ENCODE measurements at places on chromosomes 12 and 14.

GRCh38 chr12:75525263-75525662 lies 13.9 kb upstream of the KRR1 start:
- DNase-seq, result no peak

GRCh38 chr12:21301-22189 lies 45.0 kb upstream of the IQSEC3 start:
- no peak for DNase-seq

DNA sequence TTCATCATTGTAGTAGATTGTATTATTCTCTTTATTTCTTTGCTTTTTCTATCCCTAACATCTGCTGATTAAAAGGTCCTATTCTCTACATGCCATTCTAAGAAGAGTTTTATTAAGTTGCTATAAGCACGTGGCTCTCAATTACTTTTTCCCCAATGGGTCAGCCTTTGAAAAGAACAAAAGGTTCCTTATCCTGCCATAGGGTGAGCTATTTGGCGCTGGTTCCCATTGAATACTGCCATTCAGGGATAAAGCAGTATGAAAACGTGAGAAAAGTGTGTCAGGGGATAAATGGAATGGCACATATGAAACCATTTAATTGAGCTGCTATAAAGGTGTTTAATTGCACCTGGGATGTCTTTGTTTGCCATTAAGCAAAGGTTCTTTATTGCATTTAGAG lies 80.9 kb downstream of the SYNE2 start:
- DNase-seq, result no peak

- no peak for DNase-seq
These were observed 114.1 kb downstream of the CCDC60 start for GRCh38 chr12:119448611-119449131.

- DNase-seq, result no peak
These were observed 234.9 kb downstream of the FLRT2 start for GRCh38 chr14:85764822-85765221.

DNA sequence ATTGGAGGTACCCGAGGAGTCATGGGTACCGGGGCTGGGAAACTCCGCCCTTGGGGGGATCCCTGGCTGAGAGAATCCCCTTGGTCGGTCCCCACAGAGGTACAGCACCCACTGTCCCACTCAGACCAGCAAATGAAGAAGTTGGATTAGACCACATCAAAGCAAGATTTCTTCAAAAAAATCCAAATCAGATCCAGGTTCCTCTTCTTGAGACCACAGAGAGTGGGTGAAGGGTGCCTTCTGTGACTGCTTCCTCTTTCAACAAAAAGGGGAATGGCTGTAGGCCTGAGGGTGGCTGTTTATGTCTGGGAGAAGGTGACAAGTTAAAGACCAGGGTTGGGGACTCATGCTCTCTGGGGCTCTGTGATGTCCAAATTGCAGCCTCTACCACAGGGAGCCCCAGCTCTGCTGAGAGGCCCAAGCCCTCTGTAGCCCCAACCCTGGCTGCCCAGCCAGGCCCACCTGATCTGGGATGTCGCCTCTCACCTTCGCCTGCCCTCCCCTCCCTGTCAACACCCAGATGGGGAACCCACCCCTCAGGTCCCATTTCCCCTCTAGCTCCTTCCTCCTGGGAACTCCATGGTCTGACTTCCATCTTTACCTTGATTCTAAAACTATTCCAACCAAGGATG lies 50.9 kb downstream of the ZFP36L1 start:
- no peak for DNase-seq

GRCh38 chr12:56631790-56632700 lies 1.9 kb upstream of the BAZ2A start:
- DNase-seq, result no peak

DNA sequence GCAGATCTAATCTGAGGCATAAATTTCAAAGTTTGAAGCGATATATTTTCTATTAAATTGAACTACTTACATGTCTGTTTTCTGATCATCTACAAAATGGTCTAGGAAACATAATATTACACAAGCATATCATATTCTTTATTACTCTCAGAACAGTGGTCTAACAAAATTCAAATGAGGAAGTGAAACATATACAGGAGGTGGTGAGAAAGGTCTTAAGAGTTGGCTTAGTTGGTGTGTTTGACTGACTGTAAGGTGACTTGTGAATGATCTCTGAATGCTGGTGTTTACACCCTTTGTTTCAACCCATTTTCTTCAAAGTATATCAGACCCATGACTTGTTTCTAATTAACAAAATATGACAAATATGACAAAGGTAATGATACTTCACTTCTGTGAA lies 1156.8 kb downstream of the SLC16A7 start:
- no peak for DNase-seq

DNA sequence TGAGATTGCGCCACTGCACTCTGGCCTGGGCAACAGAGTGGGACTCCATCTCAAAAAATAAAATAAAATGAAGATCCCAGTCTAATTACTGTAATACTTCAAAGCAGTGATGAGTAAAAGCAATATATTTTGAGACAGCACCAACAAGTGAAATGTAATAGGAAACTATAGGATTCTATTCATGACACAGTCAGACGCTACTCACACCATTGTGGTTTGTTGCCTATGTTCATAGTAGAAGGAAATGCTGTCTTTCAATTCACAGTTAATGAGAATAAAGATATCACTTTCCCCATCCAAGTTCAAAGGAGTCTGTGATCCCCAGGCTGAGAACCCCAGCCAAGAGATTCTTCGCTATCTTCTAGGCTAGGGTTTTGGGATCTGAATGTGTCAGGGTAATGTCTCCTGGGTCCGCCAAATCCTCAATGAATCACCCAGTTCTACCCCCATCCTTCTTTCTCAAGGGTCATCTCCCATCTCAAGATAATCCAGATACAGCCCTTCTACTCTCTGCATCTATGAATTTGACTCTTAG lies 16.6 kb upstream of the DTX1 start:
- DNase-seq, result no peak

DNA sequence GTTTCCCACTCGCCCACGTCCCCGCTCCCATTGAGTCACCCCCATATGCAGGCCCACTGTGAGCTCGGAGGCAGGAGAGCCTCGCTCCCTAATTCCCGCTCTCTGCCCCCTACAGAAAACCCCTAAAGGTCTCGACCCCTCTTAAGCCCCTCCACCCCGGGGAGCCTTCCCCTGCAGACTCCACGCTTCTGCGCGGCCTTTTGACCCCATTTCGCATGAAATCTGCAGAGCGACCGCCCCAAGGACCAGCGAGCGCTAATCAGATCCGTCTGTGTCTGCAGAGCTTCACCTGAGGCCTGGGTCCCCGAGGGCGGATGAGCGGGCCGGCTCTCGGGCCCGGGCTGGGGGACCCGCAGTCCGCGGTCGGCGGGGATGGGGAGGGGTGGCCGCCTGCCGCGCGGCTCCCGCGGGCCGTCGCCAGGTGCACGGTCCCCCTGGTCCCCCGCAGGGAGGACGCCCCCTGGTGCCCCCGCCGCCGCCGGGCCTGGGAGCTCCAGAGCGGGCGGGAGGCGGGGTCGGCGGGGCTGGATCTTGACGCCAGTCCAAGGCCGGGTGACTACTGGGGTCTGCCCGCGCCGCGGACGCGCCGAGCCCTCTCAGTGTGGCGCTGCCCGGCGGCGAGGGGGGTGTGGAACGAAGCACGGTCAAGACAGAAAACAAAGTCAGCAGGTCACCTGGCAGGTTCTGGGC lies 10.1 kb downstream of the BMP4 start:
- no peak for DNase-seq

GRCh38 chr12:77537663-77538062 lies 293.0 kb upstream of the NAV3 start:
- no peak for DNase-seq

- no peak for DNase-seq
These were observed 51.8 kb downstream of the GLT1D1 start for GRCh38 chr12:128905003-128905544.

DNA sequence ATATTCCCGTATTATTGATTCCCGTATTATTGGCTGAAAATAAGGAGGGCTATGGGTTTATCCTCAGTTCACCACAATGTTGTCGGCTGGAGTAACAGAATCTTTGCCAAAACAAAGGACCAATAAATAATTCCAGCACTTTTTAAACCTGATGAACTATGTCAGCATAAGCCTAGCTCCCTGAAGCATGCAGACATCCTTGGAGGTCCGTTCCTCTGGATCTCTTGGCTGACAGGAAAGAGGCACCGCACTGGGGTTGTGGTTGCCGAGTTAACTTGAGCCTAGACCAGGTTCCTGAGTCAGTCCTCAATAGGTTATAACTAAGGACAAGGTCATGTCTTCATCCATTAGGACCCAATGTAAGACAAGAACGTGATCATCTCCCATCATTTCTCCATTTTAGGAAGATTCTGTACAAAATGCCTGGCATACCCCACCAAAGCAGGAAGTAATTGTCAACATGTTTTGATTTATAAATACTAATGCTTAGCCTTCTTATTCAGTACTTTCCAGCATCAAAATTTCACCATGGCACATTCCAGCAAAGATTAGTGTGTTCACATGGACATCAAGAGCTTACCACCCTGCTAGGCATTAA lies 36.6 kb downstream of the NID2 start:
- no peak for DNase-seq

DNA sequence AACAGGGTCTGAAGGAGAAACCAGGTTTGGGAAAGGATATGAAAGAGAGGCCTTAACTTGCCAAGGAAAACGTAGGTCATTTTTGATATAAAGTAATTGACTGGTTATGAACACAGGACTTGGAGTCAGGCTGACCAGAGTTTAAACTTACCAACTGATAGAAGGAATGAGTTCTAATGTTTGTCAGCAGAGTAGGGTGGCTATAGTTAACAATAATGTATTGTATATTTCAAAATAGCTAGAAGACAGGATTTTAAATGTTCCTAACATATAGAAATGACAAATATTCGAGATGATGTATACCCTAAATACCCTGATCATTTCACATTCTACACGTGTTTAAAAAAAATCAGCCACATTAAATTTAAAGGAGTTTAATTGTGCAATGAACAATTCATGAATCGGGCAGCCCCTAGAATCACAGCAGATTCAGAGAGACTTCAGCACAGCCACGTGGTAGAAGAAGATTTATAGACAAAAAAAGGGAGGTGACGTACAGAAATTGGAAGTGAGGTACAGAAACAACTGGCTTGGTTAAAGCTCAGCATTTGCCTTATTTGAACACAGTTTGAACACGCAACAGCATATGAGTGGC lies 52.5 kb upstream of the PLEKHG7 start:
- no peak for DNase-seq

GRCh38 chr14:89187501-89187900 lies 229.5 kb downstream of the FOXN3 start:
- DNase-seq, result no peak

- no peak for DNase-seq
These were observed 32.2 kb upstream of the BCL7A start for GRCh38 chr12:121989276-121990113.

GRCh38 chr12:41287500-41288141 lies 99.5 kb downstream of the PDZRN4 start:
- DNase-seq, result no peak

DNA sequence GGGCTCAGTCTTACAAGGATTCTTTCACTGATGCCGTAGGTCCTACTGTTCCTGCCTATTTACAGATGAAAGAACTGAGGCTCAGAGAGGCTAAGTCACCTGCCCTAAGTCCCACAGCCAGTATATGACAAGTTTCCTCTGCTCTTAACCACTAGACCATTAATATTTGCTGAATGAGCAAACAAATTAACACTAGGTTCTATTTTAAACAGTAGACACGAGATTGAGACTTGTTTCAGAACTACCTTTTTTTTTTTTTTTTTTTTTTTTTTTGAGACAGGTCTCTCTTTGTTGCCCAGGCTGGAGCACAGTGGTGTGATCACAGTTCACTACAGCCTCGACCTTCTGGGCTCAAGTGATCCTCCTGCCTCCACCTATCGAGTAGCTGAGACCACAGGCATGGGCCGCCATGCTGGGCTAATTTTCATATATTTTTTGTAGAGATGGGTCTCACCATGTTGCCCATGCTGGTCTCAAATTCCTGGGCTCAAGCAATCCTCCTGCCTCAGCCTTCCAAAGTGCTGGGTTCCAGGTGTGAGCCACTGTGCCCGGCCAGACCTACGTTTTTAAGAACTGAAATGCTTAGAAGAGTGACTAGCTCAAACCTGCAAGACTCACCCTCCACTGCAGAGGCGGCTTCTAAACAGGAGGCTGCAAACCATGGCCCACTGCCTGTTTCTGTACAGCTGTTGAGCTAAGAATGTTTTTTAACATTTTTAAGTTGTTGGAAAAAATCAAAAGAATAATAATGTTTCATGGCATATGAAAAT lies 12.9 kb downstream of the SYNE3 start:
- no peak for DNase-seq

DNA sequence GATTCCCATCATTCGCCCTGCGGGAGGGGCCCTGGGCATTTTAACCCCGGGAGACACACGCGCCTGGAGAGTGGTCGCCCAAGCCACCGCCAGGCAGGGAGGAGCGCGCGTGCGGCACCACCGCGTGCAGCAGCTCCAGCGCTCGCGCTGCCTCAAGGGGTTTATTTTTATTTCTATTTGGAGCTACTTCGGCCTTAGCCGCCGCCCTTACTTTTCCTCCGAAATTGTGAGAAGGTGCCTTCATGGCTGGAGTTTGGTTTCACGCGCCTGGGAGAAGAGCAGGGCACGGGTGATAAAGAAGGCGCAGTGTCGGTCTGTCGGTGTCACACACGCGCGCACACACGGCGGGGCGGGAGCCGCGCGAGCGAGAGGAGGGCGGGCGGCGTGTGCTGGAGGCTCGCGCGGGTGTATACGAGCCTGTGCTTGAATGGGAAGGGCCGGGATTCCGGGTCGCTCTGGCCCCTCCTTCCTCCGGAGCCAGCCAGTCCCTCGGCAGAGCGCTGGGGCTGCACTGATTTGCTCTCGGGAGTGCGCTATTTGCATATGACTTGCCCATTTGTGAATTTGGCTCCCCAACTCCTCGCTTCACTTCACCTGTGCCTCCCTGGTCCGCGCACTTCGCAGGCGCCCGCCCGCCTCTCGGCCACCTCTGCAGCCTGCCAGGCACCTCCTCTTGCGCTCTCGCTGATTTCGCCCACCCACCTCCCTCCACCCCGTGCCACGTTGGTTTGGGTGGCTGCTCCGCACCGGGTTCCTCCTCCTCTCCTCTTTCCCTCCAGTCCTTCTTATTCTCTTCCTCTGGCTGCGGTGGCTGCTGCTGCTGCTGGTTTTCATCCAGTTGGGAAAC lies 932.3 kb downstream of the DIO2 start:
- DNase-seq, result peak; percentile 59

DNA sequence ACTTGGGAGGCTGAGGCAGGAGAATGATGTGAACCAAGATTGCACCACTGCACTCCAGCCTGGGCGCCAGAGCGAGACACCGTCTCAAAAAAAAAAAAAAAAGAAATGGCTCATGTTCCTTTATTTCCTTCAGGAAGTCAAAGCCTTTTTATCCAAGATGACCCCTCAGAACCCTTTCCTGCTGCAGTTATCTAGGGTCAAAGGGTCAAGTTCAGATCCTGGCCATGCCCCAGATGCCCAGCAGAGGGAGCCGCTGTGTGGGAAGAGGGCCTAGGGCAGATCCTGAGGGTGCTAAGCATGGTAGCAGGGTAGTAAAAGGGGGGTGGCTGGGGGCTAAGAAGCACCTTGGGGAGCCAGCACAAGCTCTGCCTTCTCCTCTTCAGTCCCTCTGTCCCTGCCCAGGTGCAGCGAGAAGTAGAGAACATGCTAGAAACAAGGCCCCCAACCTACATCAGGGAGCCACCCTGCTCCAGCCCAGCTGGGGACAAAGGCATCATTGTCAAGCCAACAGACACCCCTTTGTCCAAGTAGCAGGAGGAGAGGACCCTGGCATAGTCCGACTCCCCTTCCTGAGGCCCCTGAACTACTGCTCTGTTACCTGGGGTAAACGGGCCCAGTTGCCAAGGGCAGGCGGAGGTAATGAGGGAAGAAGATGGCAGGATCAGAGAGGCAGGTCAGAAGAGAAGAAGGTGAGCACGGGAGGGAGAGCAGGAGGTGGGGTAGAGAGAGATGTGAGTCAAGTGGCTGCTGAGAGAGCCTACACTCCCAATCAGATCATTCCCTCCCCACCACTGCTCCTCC lies 6.5 kb downstream of the NFE2 start:
- DNase-seq, result no peak
